ENCODE measurements at places on chromosomes 11 and 22. TPM values are rescaled to one million over a fixed set of nuclear protein-coding genes. Genes with fewer than 3 reads are reported as not detected.

Gene BATF2
- 5.9 TPM for total RNA-seq

Gene ARHGAP42
- 18.9 TPM for total RNA-seq

Gene PRR33
- total RNA-seq = not detected

- H3K4me1 ChIP-seq = no peaks in the 10 kb centered on the region
- H3K27me3 ChIP-seq = no peaks in the 10 kb centered on the region
- H3K36me3 ChIP-seq = no peaks in the 10 kb centered on the region
- DNase-seq = no peak
Measured at GRCh38 chr22:19992921-19993355, 23.7 kb downstream of the ARVCF start.

GRCh38 chr22:39017596-39018365 is 3.1 kb upstream of the APOBEC3D start:
- H3K27me3 ChIP-seq = no peaks in the 10 kb centered on the region
- H3K4me3 ChIP-seq = no peak overlapping the region

- H3K4me1 ChIP-seq = peaks cover 12% of the 10 kb centered on the region
- H3K27ac ChIP-seq = no peak overlapping the region
- no peak for DNase-seq
- H3K27me3 ChIP-seq = no peaks in the 10 kb centered on the region
- no peak overlapping the region for H3K4me3 ChIP-seq
- H3K36me3 ChIP-seq = peaks cover 10% of the 10 kb centered on the region
Measured at GRCh38 chr11:2404735-2405196, 4.2 kb downstream of the TSSC4 start.

Gene KIAA0930
- 55.4 TPM for total RNA-seq

Gene PLXNB2
- 383 TPM for total RNA-seq

- peaks cover 19% of the 10 kb centered on the region for H3K4me1 ChIP-seq
- no peak overlapping the region for H3K27ac ChIP-seq
- no peaks in the 10 kb centered on the region for H3K36me3 ChIP-seq
- DNase-seq = peak; percentile 85
- H3K4me3 ChIP-seq = peak overlapping the region; percentile 26
Measured at GRCh38 chr11:110173811-110174644, 80.8 kb downstream of the ZC3H12C start.

- no peaks in the 10 kb centered on the region for H3K4me1 ChIP-seq
- no peaks in the 10 kb centered on the region for H3K27me3 ChIP-seq
- peak; percentile 15 for DNase-seq
- no peak overlapping the region for H3K27ac ChIP-seq
- H3K36me3 ChIP-seq = no peaks in the 10 kb centered on the region
Measured at GRCh38 chr11:94089341-94089740, 39.3 kb upstream of the PANX1 start.

GRCh38 chr11:85663753-85664614 is 945 bp downstream of the CREBZF start:
- H3K27ac ChIP-seq = peak overlapping the region; percentile 89
- H3K4me1 ChIP-seq = no peaks in the 10 kb centered on the region
- DNase-seq = peak; percentile 87

- H3K4me1 ChIP-seq = no peaks in the 10 kb centered on the region
- peak; percentile 47 for DNase-seq
- no peak overlapping the region for H3K4me3 ChIP-seq
- H3K36me3 ChIP-seq = no peaks in the 10 kb centered on the region
- no peak overlapping the region for H3K27ac ChIP-seq
Measured at GRCh38 chr22:37103656-37104452, 5.7 kb downstream of the TMPRSS6 start.

- no peaks in the 10 kb centered on the region for H3K4me1 ChIP-seq
- no peak overlapping the region for H3K27ac ChIP-seq
- no peaks in the 10 kb centered on the region for H3K36me3 ChIP-seq
Measured at GRCh38 chr11:106872246-106872645, 146.0 kb downstream of the GUCY1A2 start.

Gene TOLLIP
- 65.5 TPM for total RNA-seq

Gene OR51I1
- total RNA-seq = 0.35 TPM

GRCh38 chr11:65394125-65394536 is 7.7 kb downstream of the FRMD8 start:
- no peak overlapping the region for H3K4me3 ChIP-seq
- peaks cover 3% of the 10 kb centered on the region for H3K4me1 ChIP-seq
- H3K27ac ChIP-seq = no peak overlapping the region

Gene DNAJC24
- total RNA-seq = 15.2 TPM

Gene TNNI2
- 1.3 TPM for total RNA-seq

DNA sequence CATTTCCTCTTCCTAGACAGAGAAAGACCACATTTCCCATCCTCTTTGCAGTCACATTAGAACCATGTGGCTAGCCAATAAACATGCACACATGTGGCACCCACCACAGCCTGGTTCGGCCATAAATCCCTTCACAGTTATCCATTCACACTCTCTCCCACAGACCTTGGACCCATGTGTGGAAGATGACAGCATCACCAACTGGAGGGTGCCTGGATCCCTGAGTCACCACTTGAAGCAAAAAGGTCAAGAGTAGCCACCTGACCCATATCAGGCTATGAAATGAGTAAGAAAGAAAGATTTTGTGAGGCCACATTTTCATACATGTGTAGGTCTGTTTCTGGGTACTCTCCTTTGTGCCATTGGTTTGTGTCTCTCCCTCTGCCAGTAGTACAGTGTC is 9.0 kb upstream of the TMEM121B start:
- H3K36me3 ChIP-seq = no peaks in the 10 kb centered on the region
- H3K4me1 ChIP-seq = no peaks in the 10 kb centered on the region
- H3K27ac ChIP-seq = no peak overlapping the region

Gene KIRREL3
- total RNA-seq = 0.19 TPM

Gene JAML
- total RNA-seq = 17.1 TPM

Gene SLC7A4
- total RNA-seq = 0.57 TPM

- H3K36me3 ChIP-seq = no peaks in the 10 kb centered on the region
- DNase-seq = peak; percentile 70
- H3K4me3 ChIP-seq = no peak overlapping the region
- H3K4me1 ChIP-seq = no peaks in the 10 kb centered on the region
- H3K27me3 ChIP-seq = no peaks in the 10 kb centered on the region
- H3K27ac ChIP-seq = no peak overlapping the region
Measured at GRCh38 chr22:22710719-22711531, 66.5 kb downstream of the GGTLC2 start.

Gene CCDC116
- total RNA-seq = 0.22 TPM

Gene TSPAN18
- 38.1 TPM for total RNA-seq

GRCh38 chr11:19524171-19524671 is 188.4 kb upstream of the NAV2 start:
- no peaks in the 10 kb centered on the region for H3K27me3 ChIP-seq
- no peaks in the 10 kb centered on the region for H3K4me1 ChIP-seq
- H3K27ac ChIP-seq = no peak overlapping the region
- peak; percentile 14 for DNase-seq

Gene PMM1
- 36.4 TPM for total RNA-seq

DNA sequence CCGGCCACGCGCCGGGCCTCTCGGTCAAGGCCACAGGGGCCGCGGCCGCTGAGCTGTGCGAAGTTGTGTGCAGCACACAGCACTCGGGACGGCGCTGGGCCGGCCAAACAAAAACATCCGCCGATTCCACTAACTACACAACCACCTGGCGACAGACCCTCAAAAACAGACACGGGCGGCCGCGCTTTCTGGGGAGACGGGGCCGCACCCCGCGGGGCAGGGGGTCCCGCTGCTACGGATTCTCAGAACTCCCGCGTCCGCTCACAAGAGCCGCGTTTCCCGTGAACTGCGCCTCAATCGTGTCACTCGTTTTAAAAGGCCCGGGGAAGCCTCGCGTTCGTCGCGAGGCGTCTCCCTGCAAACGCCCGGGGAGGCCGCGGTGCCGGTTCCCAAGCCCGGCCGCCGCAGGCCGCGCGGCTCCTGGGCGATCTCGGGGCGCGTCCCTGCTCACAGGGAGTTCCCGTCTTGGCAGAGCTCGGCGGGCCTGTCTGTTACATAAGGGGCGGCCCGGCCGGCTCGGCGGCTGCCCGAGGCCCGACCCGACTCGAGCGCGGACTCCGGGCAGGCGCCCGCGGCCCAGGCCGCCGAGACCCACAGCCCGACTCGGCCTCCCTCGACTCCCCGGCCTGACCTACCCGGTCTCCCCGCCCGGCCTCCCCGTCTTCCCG is 936 bp downstream of the BRD1 start:
- H3K4me1 ChIP-seq = peaks cover 9% of the 10 kb centered on the region
- H3K4me3 ChIP-seq = peak overlapping the region; percentile 36
- peak overlapping the region; percentile 48 for H3K27ac ChIP-seq
- peaks cover 4% of the 10 kb centered on the region for H3K36me3 ChIP-seq
- no peak for DNase-seq

Gene ANO3
- 1.5 TPM for total RNA-seq

DNA sequence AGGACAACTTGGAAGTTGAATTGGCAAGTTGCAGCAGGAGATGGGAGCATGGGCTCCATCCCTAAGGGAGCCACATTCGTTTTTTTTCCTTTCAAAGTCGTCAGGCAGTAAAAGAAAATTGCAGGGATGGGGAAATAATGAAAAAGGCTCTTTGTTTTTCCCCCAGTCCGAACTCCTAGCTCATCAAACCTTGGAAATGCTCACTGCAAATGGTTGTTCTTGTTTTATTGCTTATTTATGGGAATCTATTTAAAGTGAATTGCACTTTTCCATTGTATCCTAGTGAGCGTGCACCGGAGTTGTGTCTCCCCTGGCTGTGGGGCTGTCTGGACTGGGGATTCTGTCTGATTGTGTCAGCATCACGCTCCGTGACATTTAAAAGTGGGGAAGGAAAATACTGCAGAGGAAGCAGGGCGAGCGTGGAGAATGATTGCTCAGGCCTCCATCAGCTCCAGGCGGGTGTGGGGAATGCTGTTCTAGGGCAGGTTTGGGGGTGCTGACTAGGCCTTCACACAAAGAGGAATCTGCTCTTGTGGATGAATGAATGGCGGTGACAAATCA is 306.4 kb downstream of the KIRREL3 start:
- H3K27me3 ChIP-seq = no peaks in the 10 kb centered on the region
- no peak overlapping the region for H3K27ac ChIP-seq
- no peaks in the 10 kb centered on the region for H3K4me1 ChIP-seq
- no peak for DNase-seq
- no peaks in the 10 kb centered on the region for H3K36me3 ChIP-seq

Gene OR10A5
- not detected for total RNA-seq

GRCh38 chr11:76523147-76523546 is 78.3 kb downstream of the EMSY start:
- H3K36me3 ChIP-seq = peaks cover 25% of the 10 kb centered on the region
- no peaks in the 10 kb centered on the region for H3K4me1 ChIP-seq
- no peak for DNase-seq
- H3K27me3 ChIP-seq = no peaks in the 10 kb centered on the region
- no peak overlapping the region for H3K27ac ChIP-seq
- H3K4me3 ChIP-seq = no peak overlapping the region

DNA sequence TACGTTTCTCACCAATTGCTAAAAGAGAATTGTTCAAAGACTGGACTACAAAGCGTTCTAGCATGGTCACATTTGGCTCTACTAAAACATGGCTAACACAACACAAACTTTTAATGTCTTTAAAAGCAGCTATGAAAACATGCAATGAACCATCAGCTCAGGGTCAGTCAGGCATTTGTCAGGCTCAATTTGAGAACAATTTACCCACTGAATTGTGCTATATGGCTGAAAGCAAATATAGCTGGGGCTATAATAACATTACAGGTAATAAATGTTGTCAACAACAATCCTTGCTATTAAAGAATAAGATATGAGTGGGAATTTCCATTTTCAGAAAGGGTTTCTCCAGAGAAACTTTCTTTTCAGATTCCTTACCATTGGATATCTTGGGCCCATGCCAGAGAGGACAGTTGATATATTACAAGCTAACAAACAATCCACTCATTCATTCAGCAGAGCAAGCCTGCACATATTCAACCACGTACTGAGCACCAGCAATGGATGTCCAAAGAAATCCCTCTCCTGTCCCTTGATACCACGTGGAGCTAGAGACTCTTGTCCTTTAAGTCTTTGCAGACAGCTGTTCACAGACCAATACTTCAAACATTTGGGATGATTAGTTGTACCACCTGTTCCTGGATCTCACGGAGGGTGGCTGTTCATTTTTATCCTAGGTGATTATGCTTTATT is 82.5 kb upstream of the DDI1 start:
- no peaks in the 10 kb centered on the region for H3K4me1 ChIP-seq
- no peak for DNase-seq
- no peak overlapping the region for H3K4me3 ChIP-seq
- H3K27me3 ChIP-seq = no peaks in the 10 kb centered on the region
- no peak overlapping the region for H3K27ac ChIP-seq

- no peaks in the 10 kb centered on the region for H3K27me3 ChIP-seq
- DNase-seq = no peak
- no peaks in the 10 kb centered on the region for H3K4me1 ChIP-seq
- H3K36me3 ChIP-seq = no peaks in the 10 kb centered on the region
Measured at GRCh38 chr11:104704888-104705287, 193.4 kb downstream of the CASP12 start.

Gene ENTHD1
- not detected for total RNA-seq

Gene OR5P2
- 0.25 TPM for total RNA-seq

Gene CADM1
- 33.5 TPM for total RNA-seq

Gene AASDHPPT
- total RNA-seq = 33.0 TPM

DNA sequence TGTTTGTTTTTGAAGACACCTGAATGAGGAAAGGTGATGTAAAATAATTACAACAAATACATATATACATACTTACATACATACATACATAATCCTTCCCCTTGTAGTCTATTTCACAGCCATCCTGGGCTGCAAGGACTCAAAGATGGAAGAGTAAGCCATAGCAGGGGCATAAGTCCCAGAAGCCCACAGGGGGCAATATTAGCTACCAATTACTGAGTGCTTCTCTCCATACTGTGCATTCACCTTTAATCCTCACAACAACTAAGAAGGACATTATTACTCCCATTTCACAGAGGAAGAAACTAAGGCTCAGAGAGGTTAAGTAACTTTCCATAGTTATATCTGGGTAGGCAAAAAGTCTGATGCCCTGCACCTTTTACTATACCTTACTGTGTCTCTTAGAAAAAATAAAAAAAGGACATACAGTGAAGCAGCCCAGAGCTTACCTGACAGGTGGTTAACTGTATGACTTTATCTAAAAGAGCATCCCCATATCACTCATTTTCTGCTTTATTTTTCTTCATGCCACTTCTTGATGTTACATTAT is 2.7 kb downstream of the SERGEF start:
- no peaks in the 10 kb centered on the region for H3K27me3 ChIP-seq
- H3K27ac ChIP-seq = no peak overlapping the region
- no peak overlapping the region for H3K4me3 ChIP-seq

- H3K27me3 ChIP-seq = no peaks in the 10 kb centered on the region
- DNase-seq = no peak
- no peaks in the 10 kb centered on the region for H3K4me1 ChIP-seq
- H3K27ac ChIP-seq = no peak overlapping the region
Measured at GRCh38 chr11:118744046-118744445, 46.9 kb downstream of the DDX6 start.

- no peak overlapping the region for H3K27ac ChIP-seq
- no peaks in the 10 kb centered on the region for H3K4me1 ChIP-seq
- no peak overlapping the region for H3K4me3 ChIP-seq
Measured at GRCh38 chr11:3986301-3986700, 108.3 kb upstream of the RRM1 start.
